A549 treated with Mapracorat at 1 μM for 4 hours (cell line): ENCODE measurements at places on chromosomes 2 and 18. TPM values are rescaled to one million over a fixed set of nuclear protein-coding genes. Genes with fewer than 3 reads are reported as not detected.

ZSWIM2 gene
- total RNA-seq: not detected in 5 replicates

TXNDC2 gene
- total RNA-seq: 0.06 to 0.45 TPM (median 0.19 TPM) in 5 replicates

CD8A gene
- total RNA-seq: 0.30 to 0.60 TPM (median 0.40 TPM) in 5 replicates

DPYSL5 gene
- total RNA-seq: 3.6 to 7.7 TPM (median 5.3 TPM) in 5 replicates

RNF144A gene
- 6.6 to 8.8 TPM (median 8.1 TPM) in 5 replicates for total RNA-seq

KCNIP3 gene
- total RNA-seq: 0.97 to 2.3 TPM (median 2.1 TPM) in 5 replicates

ADAM23 gene
- total RNA-seq: 8.4 to 10.2 TPM (median 9.2 TPM) in 5 replicates

RFX8 gene
- not detected in 5 replicates for total RNA-seq

HTR2B gene
- total RNA-seq: 0.09 TPM in 1 of 5 replicates, not detected in the others
